SJSA1 (cell line): ENCODE measurements at places on chromosomes 12 and 14.
A peak's percentile ranks its signal among the peaks of the same experiment; 100 is the strongest.

DNA sequence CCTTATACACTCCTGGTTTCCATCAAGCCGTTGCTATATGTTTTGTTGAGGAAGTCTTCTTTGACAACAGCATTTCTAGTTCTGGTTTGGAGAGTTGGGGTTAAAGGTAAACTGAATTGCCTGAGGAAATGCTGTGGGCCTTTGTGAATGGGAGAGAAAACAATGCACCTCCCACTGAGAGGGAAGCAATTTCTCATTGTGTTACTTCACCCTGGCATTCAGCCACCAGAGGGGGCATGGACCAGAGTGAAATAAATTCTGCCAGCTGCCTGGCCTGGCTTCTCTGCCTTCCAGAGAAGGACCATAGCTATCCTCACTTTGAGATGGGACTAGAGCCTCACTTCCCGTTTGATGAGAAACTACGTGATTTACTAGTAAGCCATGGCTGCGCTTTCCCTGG is 475.3 kb downstream of the EGLN3 start:
- DNase-seq = peak; percentile 74

- DNase-seq = peak; percentile 95
These were observed 10.0 kb downstream of the UBE3B start for GRCh38 chr12:109487181-109488050.

- no peak for DNase-seq
These were observed 31.9 kb downstream of the SERPINA1 start for GRCh38 chr14:94356379-94357056.

DNA sequence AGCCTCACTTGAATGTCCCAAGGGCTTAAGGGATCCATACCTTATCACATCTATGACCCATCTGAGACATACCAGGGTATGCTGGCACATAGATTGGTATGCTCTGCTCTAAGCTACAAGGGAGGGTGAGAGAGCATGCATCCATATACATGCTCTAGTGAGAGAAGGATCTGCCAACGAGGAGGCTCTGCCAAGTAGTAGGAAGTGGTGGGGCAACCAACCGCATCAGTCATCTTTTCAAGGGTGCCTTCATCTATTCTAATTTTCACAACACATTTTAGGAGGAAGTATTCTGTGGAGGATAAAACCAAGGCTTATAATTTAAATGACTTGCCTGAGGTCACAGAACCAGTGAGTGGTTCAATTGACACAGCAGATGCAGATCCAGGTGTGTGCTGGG is 6.6 kb upstream of the PPM1A start:
- DNase-seq = no peak

DNA sequence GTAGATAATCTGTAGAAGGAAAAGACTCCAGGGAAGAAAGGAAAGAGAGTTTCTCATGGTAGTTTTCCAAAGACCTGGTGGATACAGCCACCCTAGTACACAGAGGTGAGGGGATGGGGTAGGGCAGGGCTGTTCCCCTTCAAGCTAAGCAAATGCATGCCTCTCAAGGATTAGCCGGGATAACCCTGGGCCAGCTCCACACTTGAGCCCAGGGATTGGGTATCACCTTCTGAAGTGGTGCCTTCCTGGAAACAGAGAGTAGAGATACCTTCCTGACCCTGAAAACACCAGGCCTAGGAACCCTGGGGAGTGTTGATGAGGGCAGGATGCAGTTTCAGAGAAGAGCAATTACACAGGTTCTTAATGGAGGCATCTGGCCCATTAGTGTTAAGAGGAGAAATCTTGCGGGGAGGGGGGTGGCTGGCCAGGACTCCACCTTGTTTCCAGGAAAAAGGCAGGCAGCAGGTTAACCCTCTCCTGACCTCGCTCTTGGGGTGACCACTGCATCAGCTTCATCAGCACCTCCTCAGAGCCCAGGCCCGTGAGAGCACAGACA is 106.9 kb upstream of the TMEM233 start:
- no peak for DNase-seq

DNA sequence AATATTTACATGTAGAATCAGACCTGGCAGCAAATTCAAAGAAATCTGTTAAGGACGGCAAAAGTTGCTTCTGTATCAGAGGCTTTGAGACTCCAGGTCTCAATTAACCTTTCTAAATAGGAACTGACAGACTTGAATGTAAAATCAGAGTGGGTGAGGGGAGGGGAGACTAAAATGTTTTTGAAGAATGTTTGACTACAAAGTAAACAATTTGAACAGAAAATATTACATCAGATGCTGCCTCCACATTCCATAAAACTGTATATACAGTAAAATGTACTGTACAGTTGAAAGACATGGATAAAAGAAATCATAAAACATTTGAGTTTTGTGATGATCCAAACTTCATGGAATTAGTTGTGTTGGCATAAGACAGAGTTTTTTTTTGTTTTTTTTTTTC is 49.5 kb upstream of the POC1B start:
- DNase-seq = peak; percentile 11

GRCh38 chr12:92529944-92530343 is 172.8 kb upstream of the PLEKHG7 start:
- DNase-seq = no peak

DNA sequence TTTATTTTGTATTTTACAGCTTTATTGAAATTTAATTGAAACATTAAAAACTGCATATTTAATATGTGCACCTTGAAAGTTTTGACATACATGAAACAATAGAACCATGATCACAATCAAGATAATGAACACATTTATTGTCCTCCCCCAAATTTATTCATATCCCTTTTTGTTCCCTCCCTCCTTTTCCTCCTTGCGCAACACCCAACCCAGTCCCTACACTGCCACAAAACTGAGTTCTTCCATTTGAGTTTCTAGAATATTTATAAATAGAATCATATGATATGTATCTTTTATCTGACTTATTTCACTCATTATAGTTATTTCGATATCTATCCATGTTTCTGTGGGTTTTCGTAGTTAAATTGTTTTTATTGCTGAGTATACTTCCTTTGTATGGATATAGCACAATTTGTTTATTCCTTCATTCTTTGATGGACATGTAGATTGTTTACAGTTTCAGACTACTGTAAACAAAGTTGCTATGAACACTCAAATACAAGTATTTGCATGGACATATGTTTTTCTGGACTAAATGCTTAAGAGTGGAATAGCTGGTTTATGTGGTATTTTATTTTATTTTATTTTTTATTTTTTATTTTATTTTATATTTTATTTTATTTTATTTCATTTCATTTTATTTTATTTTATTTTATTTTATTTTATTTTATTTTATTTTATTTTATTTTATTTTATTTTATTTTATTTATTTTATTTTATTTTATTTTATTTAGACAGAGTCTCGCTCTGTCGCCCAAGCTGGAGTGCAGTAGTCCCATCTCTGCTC is 359.1 kb downstream of the SLC6A15 start:
- no peak for DNase-seq

- no peak for DNase-seq
These were observed 174.0 kb downstream of the ITPR2 start for GRCh38 chr12:26658991-26659390.

- DNase-seq = no peak
These were observed 146.5 kb downstream of the MON2 start for GRCh38 chr12:62613081-62613480.

GRCh38 chr12:120836114-120836684 is 68.0 kb downstream of the SPPL3 start:
- no peak for DNase-seq

- no peak for DNase-seq
These were observed 371.3 kb downstream of the TMEM121 start for GRCh38 chr14:105897725-105898113.

- no peak for DNase-seq
These were observed 235.1 kb upstream of the DIO2 start for GRCh38 chr14:80446356-80446755.

DNA sequence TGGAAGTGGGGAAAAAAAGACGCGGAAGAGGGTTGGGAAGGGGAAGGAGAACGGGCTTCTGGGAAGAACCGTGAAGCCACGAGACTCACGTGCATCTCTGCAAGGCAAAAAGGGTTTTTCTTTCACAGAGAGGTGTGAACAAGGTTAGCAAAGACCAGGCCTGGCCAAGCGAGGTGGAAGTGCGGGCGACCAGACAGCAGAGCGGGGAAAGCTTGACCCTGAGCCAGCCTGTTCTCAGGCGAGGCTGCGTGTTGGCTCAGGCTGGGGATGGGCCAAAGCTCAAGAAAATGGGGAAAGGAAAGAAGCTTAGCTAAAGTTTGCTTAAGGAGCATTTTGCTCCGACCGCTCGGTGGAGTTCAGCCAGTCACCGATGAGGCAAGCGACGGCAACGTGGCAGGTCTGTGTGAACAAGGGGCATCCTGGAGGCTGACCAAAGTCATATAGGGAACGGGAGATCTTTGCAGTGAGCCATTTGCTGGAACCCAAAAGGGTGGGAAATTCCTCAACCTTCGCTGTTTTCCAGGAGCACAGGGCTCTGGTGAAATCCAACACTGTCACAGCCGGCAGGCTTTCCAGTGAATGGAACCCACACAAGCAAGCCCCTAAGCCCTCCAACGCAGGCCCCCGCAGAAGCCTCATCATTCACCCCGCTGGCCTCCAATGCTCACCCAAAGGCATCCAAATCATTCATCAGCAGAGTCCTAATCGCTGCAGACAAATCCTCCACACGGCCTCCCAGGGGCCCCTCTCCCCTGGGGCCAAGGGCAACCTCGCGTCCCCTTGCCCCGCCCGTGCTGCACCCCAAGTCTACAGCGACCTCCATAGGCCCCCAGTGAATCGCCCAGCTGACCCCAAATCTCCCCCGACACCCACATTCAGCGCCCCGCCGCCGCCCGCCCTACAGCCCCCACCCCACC is 754 bp downstream of the ZNF605 start:
- no peak for DNase-seq

DNA sequence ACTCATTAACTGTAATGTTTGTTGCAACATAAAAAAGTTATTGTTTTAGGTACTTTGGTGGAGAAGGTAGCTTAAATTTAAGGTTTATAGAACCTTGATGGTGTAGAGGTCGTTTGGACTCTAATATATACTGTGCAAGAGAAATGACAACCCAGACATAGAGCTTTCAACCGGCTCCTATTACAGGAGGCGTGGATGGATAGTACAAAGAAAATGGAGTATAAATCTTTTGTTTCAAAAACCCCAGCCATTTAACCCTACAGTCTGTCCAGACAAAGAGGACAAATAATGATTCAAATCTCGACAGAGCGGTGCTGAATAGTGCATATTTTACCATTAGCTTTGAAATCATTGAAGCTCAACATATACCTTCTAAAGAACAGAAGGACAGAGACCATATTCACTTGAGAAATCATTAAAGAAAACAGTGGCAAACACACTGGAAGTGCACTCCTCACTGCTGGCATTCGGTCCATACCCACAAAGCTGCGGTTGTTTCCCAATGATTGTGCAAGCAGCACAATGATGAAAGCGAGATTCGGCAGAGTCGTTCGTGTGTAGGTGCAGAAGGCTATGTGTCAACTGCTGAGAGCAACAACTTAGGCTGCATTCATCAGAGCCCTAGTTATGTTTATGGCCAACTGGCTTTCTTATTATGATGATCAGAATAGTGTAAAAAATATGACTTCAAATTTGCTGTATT is 688.6 kb downstream of the NOVA1 start:
- no peak for DNase-seq

- DNase-seq = no peak
These were observed 220 bp upstream of the KRT83 start for GRCh38 chr12:52321418-52321817.

DNA sequence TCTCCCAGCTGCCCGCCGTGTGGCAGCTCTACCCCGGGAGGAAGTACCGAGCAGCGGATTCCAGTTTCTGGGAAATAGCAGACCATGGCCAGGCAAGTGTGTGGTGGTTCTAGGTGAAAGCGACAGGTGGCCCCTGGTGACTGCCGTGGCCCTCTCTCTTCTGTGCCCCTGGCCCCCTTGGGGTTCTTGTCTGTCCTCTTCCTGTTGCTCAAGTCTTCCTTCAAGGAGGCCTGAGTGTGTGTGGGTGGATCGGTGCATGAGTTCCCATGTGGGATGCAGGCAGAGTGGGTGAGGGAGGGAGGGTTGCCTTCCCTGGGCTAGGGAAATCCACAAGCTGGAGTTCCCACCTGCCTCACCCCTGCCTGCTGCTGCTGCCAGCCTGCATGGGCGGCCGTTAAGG is 4.6 kb downstream of the TCL1B start:
- no peak for DNase-seq

- DNase-seq = no peak
These were observed 2.9 kb upstream of the CLBA1 start for GRCh38 chr14:104982548-104983230.

GRCh38 chr14:97298331-97298730 is 501.1 kb downstream of the VRK1 start:
- no peak for DNase-seq

- DNase-seq = no peak
These were observed 82.5 kb downstream of the PRICKLE1 start for GRCh38 chr12:42507081-42507480.

GRCh38 chr12:6363010-6363329 is 12.4 kb downstream of the SCNN1A start:
- DNase-seq = no peak
